ENCODE measurements at places on chromosomes 11 and 22. TPM values are rescaled to one million over a fixed set of nuclear protein-coding genes. Genes with fewer than 3 reads are reported as not detected.

Gene TENM4
- total RNA-seq: 5.8 TPM

GRCh38 chr11:45093761-45094455 lies 52.5 kb upstream of the PRDM11 start:
- H3K4me3 ChIP-seq: no peak overlapping the region
- no peaks in the 10 kb centered on the region for H3K36me3 ChIP-seq

DNA sequence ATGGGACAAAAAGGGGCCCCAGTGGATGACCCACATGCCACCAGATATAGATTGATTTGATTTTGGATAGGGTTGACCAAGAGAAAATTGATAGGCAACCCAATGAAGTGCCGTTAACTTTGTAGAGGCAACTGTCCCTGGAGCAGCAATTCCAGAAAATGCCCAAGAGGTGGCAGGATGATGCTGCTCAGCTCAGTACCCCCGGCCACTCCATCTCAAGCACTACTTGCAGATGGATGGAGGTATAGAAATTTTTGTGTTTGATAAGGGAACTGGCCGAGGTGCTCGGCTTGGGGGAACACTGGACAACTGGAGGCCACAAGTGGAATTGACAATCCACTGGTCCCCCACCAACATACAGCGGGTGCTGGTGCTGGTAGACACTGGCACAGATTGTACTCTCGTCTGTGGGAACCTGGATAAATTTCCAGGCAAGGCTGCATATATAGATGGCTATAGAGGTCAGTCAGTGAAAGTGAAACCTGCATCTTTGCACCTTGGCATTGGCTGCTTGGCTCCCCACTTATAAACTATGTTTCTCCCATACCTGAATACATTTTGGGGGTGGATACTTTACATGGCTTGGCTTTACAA lies 86.3 kb downstream of the CCDC83 start:
- peak; percentile 40 for DNase-seq
- H3K27me3 ChIP-seq: no peaks in the 10 kb centered on the region
- no peaks in the 10 kb centered on the region for H3K36me3 ChIP-seq
- no peaks in the 10 kb centered on the region for H3K4me1 ChIP-seq
- no peak overlapping the region for H3K27ac ChIP-seq

- no peak for DNase-seq
- H3K27ac ChIP-seq: no peak overlapping the region
- no peaks in the 10 kb centered on the region for H3K4me1 ChIP-seq
- H3K4me3 ChIP-seq: no peak overlapping the region
- H3K36me3 ChIP-seq: no peaks in the 10 kb centered on the region
These were observed 324.2 kb downstream of the TMEM135 start for GRCh38 chr11:87361891-87362290.

- peaks cover 24% of the 10 kb centered on the region for H3K27me3 ChIP-seq
- DNase-seq: no peak
- no peak overlapping the region for H3K4me3 ChIP-seq
These were observed 450.6 kb upstream of the B3GAT1 start for GRCh38 chr11:134862587-134863195.

Gene ACR
- total RNA-seq: not detected

Gene HOATZ
- total RNA-seq: not detected

- H3K27ac ChIP-seq: peak overlapping the region; percentile 40
- H3K36me3 ChIP-seq: no peaks in the 10 kb centered on the region
- H3K27me3 ChIP-seq: peaks cover 12% of the 10 kb centered on the region
- H3K4me1 ChIP-seq: peaks cover 12% of the 10 kb centered on the region
These were observed 12.7 kb upstream of the TMEM218 start for GRCh38 chr11:125123947-125124617.

- H3K27me3 ChIP-seq: no peaks in the 10 kb centered on the region
- peak; percentile 63 for DNase-seq
- no peak overlapping the region for H3K4me3 ChIP-seq
- H3K4me1 ChIP-seq: peaks cover 30% of the 10 kb centered on the region
- peak overlapping the region; percentile 62 for H3K27ac ChIP-seq
- no peaks in the 10 kb centered on the region for H3K36me3 ChIP-seq
These were observed 18.1 kb upstream of the MYH9 start for GRCh38 chr22:36405671-36406538.

- H3K36me3 ChIP-seq: peaks cover 51% of the 10 kb centered on the region
- no peak for DNase-seq
- H3K4me3 ChIP-seq: peak overlapping the region; percentile 63
- H3K4me1 ChIP-seq: peaks cover 48% of the 10 kb centered on the region
- peak overlapping the region; percentile 32 for H3K27ac ChIP-seq
These were observed 3.6 kb downstream of the PIK3IP1 start for GRCh38 chr22:31288496-31289240.

DNA sequence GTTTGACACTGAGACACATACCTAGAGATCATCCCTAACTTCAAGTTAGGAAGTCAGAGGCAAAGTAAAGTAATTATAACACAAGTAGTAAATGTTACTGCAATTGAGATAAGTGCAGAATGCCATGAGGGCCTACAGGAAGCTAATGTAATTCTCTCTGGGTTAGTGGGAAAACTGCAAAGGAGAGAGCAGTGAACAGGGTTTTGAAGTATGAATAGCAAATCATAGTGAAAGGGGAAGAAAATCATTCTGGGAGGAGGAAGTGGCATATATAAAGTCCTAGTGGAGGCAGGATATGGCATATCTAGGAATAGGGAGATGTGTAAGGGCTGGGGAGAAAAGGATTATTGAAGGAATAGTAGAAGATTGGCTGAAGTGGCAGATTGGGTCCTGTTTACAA lies 27.9 kb downstream of the RNF169 start:
- H3K4me3 ChIP-seq: no peak overlapping the region
- peaks cover 17% of the 10 kb centered on the region for H3K4me1 ChIP-seq
- H3K27me3 ChIP-seq: no peaks in the 10 kb centered on the region
- H3K27ac ChIP-seq: no peak overlapping the region
- no peaks in the 10 kb centered on the region for H3K36me3 ChIP-seq

DNA sequence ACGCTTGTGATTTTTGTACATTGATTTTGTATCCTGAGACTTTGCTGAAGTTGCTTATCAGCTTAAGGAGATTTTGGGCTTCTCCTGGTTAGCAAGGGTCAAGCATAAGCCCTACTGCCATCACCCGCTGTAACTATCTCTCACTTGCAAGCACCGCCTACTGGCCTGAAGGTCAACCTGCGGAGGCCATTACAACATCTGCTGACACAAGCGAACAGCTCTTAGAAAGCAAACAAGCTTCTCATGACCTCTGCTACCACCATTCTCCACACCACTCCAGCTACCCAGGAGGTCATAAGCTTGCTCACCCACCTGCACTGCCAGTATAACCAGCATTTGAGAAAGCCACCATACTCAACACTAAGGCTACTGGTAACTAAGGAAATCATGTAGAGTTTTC lies 288.4 kb upstream of the KIRREL3 start:
- no peaks in the 10 kb centered on the region for H3K36me3 ChIP-seq
- no peak overlapping the region for H3K4me3 ChIP-seq
- no peaks in the 10 kb centered on the region for H3K4me1 ChIP-seq
- H3K27me3 ChIP-seq: no peaks in the 10 kb centered on the region
- no peak overlapping the region for H3K27ac ChIP-seq

Gene P2RY2
- total RNA-seq: 13.3 TPM

GRCh38 chr11:116301141-116301540 lies 471.6 kb downstream of the BUD13 start:
- no peaks in the 10 kb centered on the region for H3K27me3 ChIP-seq
- no peaks in the 10 kb centered on the region for H3K36me3 ChIP-seq
- H3K4me1 ChIP-seq: no peaks in the 10 kb centered on the region
- H3K4me3 ChIP-seq: no peak overlapping the region

GRCh38 chr11:14089690-14090462 lies 127.4 kb downstream of the SPON1 start:
- H3K4me3 ChIP-seq: no peak overlapping the region
- peaks cover 6% of the 10 kb centered on the region for H3K27me3 ChIP-seq
- DNase-seq: peak; percentile 42
- peaks cover 4% of the 10 kb centered on the region for H3K4me1 ChIP-seq

Gene LIF
- 2.4 TPM for total RNA-seq

DNA sequence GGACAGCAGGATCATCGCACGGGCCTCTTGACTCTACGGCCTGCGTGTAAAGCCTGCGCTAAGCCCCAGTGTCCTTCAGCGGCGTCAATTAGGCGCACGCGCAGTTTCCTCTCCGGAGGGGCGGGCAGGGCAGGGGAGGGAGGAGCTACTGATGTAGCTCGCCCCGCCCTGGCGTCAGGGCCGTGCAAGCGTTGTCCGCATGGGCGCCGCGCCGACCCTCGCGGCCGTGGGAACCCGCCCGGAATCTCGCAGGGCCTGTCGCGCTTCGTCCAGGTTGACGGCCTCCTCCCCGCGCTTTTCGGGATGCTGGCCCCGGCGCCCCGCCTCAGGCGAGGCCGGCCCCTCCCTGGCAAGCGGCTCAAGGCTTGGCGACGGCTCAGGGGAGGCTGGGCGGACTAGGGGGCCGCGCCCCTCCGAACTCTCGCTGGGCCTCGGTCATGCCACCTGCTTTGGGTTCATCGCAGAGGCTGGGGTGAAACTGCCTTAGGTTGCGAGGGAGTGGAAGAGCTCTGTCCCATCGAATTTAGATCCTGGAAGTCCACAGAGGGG lies 61.1 kb downstream of the ST3GAL4 start:
- H3K27ac ChIP-seq: peak overlapping the region; percentile 62
- H3K4me1 ChIP-seq: peaks cover 42% of the 10 kb centered on the region
- H3K4me3 ChIP-seq: peak overlapping the region; percentile 54
- DNase-seq: peak; percentile 88
- H3K27me3 ChIP-seq: no peaks in the 10 kb centered on the region

DNA sequence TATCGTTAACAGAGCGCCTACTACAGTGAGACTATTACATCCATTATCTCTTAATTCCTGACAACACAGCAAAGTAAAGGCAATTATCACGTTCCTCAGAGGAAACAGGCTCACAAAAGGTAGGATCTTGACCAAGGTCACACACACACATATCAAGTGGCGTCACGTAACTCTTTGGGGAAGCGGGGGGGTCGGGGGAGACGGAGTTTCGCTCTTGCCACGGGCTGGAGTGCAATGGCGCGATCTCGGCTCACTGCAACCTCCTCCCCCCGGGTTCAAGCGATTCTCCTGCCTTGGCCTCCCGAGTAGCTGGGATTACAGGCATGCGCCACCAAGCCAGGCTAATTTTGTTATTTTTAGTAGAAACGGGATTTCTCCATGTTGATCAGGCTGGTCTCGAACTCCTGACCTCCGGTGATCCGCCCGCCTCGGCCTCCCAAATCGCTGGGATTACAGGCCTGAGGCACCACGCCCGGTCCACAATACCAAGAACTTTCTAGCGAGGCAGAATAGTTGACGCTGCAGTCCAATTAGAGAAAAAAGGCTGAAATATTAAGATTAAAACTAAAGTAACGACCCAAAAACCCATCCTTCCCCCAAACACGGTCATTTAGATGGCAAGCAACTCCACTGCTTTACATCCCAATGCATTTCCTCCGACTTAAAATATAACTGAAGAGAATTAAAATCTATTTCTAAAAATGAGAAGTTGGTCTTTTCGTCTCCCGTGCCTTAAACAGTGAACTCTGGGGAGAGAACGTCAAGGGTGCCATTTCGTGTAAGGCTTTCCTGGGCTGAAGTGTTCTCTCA lies 1.2 kb downstream of the DDX17 start:
- peaks cover 22% of the 10 kb centered on the region for H3K4me1 ChIP-seq
- no peaks in the 10 kb centered on the region for H3K27me3 ChIP-seq
- H3K4me3 ChIP-seq: peak overlapping the region; percentile 87
- H3K27ac ChIP-seq: peak overlapping the region; percentile 100
- peaks cover 23% of the 10 kb centered on the region for H3K36me3 ChIP-seq
- peak; percentile 87 for DNase-seq

GRCh38 chr22:20578192-20578591 lies 70.8 kb downstream of the MED15 start:
- H3K27me3 ChIP-seq: no peaks in the 10 kb centered on the region
- H3K4me3 ChIP-seq: no peak overlapping the region
- peaks cover 100% of the 10 kb centered on the region for H3K36me3 ChIP-seq
- peak; percentile 73 for DNase-seq
- H3K4me1 ChIP-seq: no peaks in the 10 kb centered on the region

GRCh38 chr11:828506-829175 lies 922 bp downstream of the CRACR2B start:
- peaks cover 89% of the 10 kb centered on the region for H3K4me1 ChIP-seq
- H3K4me3 ChIP-seq: peak overlapping the region; percentile 35
- peaks cover 90% of the 10 kb centered on the region for H3K27me3 ChIP-seq
- peak overlapping the region; percentile 96 for H3K27ac ChIP-seq

- no peak overlapping the region for H3K27ac ChIP-seq
- no peaks in the 10 kb centered on the region for H3K36me3 ChIP-seq
- no peaks in the 10 kb centered on the region for H3K27me3 ChIP-seq
- H3K4me1 ChIP-seq: no peaks in the 10 kb centered on the region
These were observed 106.3 kb upstream of the TEAD1 start for GRCh38 chr11:12567746-12568460.

GRCh38 chr11:72778535-72779494 lies 15.0 kb downstream of the STARD10 start:
- H3K4me3 ChIP-seq: peak overlapping the region; percentile 82
- peak; percentile 90 for DNase-seq
- peak overlapping the region; percentile 95 for H3K27ac ChIP-seq
- no peaks in the 10 kb centered on the region for H3K27me3 ChIP-seq

GRCh38 chr22:21666786-21667185 lies 974 bp downstream of the PPIL2 start:
- peak overlapping the region; percentile 72 for H3K4me3 ChIP-seq
- DNase-seq: no peak
- no peaks in the 10 kb centered on the region for H3K27me3 ChIP-seq
- peak overlapping the region; percentile 95 for H3K27ac ChIP-seq

DNA sequence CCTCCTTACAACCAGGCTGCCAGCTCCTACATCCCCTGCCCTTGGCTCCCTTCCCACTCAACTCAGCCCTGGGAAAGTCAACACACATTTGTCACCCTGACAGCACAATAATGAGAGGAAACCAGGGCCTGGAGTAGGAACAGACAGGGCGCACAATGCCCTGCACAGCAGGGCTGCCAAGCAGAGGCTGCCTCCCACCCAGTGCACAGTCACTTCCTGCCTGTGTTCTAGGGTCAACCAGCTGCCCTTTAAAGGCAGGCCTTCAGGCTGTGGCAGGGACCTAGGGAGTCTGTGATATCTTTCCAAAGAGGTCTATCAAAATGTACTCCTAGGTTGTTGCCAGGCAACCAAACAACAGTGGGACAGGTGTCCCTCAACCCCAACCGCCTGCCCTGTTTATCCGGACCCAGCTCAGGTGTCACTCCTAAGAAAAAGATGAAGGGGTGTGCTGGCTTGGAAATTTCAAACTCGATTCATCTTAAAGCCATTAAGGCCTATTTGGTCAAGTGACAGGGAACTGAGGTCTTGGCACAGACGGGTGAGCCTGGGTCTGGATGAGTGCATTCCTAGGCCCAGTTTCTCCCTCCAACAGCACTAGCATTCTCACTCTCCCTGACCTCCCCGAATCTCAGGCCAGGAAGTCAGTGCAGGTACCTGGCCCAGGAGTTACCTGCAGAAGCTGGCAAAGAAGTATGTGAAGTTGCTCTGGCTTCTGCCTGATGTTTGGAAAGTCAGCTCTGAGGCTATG lies 110.3 kb upstream of the PITPNB start:
- H3K27me3 ChIP-seq: no peaks in the 10 kb centered on the region
- peak overlapping the region; percentile 68 for H3K27ac ChIP-seq
- peak; percentile 92 for DNase-seq
- H3K4me3 ChIP-seq: no peak overlapping the region
- no peaks in the 10 kb centered on the region for H3K36me3 ChIP-seq

Gene TSPAN18
- total RNA-seq: 49.0 TPM

GRCh38 chr11:93591247-93591898 lies 48.2 kb upstream of the SMCO4 start:
- H3K27ac ChIP-seq: no peak overlapping the region
- H3K36me3 ChIP-seq: no peaks in the 10 kb centered on the region
- H3K4me1 ChIP-seq: peaks cover 11% of the 10 kb centered on the region
- DNase-seq: no peak
- H3K27me3 ChIP-seq: no peaks in the 10 kb centered on the region

GRCh38 chr11:123194337-123195187 lies 486 bp downstream of the CLMP start:
- peak overlapping the region; percentile 70 for H3K27ac ChIP-seq
- H3K36me3 ChIP-seq: no peaks in the 10 kb centered on the region
- no peaks in the 10 kb centered on the region for H3K27me3 ChIP-seq
- H3K4me3 ChIP-seq: peak overlapping the region; percentile 47
- peaks cover 21% of the 10 kb centered on the region for H3K4me1 ChIP-seq
- DNase-seq: no peak
